ENCODE measurements at places on chromosomes 12 and 14.

DNA sequence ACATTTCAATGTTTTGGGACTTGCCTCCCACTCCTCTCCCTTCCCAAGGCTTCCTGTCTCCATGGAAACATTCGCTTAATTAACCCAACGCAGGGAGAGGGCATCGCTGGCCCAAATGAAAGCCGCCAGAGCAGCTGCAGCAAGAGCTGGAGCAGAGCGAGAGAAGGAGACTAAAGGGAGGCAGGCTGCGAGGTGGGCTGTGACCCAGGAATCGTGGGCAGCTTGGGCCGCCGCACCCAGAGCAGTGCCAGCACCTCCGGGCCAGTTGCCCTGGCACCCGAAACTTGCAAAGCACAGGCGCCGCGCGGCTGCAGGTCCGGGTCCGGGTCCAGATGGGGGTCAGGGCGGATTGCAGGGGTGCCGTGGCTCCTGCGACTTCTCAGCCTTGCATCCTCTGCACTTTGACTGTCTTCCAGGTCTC is 43.5 kb upstream of the PTPRQ start:
- DNase-seq = peak; percentile 36

GRCh38 chr12:13114251-13115052 is 11.0 kb upstream of the GSG1 start:
- no peak for DNase-seq

DNA sequence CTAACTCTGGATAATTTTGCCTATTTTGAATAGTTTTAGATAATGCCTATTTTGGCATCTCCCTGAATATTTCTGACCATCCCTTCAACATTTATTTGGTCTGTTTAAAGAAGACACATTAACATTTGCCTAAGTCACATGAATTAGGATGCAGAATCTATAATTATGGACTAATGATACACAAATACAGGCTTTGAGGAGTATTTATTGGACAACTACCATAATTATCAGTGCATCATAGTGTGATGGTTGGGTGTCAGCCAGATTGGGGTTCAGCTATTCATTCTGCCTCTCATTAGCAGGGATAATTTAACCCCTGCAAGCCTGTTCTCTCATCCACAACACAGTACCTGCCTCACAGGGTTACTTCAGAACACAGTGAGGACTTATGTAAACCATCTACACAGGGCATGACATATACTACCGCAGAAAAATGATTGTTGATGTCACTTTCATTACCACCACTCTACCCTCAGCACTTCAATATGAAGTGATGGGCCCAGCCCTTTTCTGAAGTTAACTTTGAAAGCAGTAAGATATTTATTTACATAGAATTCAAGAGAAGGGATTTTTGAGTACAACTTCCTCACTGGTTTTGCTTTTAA is 14.4 kb downstream of the PRKCH start:
- no peak for DNase-seq

- DNase-seq = no peak
Measured at GRCh38 chr12:45697371-45697770, 32.1 kb upstream of the ARID2 start.

DNA sequence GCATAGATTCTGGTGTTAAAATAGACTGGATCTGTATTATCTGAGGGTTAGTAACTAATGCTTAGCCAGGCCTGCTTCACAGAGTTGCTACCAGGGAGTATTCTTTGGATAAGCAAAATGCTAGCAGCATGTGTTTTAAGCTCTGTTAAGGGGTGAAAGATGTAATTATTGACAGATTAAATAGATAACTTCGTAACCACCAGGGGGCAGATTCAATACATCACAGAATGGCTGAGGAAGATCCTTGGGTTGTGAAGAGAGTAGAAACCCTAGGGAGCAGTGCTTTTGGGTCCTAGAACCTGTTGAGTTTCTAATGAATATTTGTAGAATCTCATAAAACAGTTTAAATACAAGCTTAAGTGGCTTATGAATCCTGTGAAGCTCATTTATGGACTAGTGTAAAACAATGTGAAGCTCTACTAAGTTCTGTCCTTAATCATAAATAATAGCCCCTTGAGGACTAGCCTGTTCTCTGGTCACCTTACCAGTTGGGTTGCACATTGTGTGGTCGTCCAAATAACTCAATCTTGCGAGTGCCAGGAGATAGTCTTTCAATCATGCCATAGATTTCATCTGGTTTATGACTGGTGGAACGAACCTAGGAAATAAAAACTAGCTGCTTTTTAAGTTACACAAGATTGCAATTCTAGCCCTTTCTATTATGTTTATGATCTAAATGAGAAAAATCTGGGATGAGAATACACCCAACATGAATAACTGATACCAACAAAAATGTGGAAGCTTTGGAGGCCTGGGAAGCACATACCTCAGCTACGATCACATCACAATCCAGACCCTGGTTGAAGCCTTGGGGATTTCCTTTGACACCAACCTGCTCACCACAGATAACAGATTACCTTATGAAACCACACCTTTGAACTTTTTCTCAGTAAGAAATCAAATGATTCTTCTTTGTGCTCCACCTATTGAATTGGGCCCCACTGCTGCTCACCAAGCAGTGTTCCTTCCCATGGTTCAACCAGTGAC is 12.3 kb downstream of the METTL3 start:
- DNase-seq = peak; percentile 50

Measured in astrocyte of the spinal cord (primary cell).